ENCODE measurements at places on chromosomes 12 and 14.

GRCh38 chr14:33561488-33562175, 389.2 kb downstream of the EGLN3 start:
- no peak for DNase-seq

- DNase-seq: peak; percentile 13
These were observed 35.5 kb downstream of the CRACR2A start for GRCh38 chr12:3717283-3717898.

- peak; percentile 92 for DNase-seq
These were observed 2.1 kb upstream of the UBC start for GRCh38 chr12:124916374-124917134.

DNA sequence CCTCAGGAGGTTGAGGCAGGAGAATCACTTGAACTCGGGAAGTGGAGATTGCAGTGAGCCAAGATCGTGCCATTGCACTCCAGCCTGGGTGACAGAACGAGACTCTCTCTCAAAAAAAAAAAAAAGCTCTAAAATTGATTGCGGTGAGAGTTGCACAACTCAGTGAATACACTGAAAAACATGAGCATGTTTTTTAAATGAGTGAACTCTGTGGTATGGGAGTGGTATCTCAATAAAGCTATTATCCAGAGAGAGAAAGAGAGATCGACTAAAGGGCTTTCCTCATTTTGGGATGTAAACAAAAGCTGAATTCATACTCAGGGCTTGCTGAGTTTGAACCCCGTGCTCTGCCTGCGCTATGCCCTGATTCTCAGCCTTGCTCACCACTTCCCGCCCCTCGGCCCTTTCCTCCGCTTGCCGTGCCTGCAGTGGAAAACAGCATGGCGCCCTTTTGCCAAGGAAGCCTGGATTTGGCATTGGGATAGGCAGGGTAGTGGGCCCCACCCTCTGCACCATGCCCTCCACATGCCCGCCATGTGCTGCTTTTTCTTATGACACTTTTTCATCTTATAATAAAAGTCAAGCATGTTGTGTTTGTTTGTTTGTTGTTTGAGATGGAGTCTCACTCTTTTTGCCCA, 102.5 kb downstream of the LGMN start:
- peak; percentile 96 for DNase-seq

- DNase-seq: no peak
These were observed 44.4 kb downstream of the BICD1 start for GRCh38 chr12:32151086-32151485.

DNA sequence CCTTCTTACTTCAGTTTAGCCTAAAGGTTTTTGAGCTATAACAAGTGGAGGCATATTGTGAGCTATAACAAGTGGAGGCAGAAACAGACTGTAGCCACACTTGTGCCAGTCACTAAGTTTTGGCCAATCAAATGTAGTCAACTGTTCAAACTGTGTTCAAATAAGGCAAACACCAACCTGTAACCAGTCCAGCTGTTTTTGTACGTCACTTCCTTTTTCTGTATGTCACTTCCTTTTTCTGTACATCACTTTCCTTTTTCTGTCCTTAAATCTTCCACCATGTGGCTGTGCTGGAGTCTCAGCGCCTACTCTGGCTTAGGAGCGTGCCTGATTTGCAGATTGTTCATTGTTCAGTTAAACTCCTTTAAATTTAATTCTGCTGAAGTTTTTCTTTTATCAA, 79.7 kb downstream of the FUT8 start:
- DNase-seq: no peak

- no peak for DNase-seq
These were observed 59.8 kb upstream of the TBPL2 start for GRCh38 chr14:55500219-55500701.

DNA sequence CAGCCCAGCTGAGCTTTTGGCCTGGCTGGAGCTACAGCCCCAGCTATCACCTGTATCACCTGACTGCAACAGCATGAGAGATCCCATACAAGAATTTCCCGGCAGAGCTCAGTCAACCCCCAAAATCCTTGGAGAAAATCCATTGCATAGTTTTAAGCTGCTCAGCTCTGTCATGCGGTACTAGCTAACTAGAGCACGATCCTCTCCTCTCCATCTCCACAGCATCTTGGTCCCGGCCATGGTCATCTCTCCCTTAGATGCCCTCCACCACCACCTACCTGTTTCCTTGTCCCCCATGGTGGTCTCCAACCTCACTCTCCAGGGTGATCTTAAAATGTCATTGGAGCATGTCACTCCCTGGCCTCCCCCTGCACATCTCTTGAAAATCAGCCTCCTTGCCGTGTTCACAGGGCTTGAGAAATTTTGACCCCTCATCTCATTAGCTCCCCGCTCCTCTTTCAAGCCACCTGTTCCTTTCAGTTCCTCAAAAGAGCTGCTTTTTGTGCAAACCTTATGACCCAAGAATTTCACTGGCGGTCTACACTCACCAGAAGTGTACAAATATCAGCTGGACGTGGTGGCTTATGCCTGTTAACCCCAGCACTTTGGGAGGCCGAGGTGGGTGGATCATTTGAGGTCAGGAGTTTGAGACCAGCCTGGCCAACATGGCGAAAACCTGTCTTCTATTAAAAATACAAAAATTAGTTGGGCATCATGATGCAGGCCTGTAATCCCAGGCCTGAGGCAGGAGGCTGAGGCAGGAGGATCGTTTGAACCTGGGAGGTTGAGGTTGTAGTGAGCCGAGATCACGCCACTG, 8.1 kb upstream of the CLMN start:
- DNase-seq: no peak

DNA sequence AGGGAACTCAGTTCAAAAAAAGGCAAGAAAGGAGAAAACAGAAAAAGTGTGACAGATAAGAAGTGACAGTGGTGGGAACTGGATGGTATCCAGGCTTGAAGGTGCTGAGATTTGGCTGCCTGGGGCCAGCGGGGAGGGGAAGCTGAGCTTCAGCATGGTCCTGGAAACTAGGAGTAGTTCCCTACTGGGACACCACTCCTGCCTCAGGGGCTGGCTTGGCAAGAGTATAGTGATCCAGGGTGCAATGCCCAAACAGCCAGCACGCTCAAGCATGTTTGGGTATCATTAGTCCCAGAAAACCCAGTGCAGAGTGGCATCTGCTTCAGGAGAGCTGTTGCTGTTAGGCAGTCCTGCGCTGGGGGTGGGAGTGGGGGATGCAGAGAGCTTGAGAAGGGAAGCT, 49.5 kb upstream of the KTN1 start:
- DNase-seq: no peak

DNA sequence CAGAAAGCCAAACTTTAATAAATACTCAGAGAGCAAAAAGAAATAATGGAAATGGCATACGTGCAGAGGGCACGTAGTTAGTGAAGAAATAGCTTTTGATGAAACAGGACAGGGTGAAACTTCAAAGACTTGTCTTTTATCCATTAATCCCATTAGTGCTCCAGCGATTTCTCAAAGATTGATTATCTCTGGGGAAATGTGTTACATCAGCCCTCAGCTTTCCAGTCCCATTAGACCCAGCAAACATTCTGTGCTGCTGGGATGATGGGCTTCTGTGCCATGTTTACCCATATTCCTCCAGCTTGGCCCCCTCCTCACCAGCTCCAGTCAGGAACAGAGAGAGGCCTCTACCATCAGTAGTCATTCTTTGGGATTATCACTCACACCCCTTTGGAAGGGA, 113.1 kb downstream of the CACNA1C start:
- no peak for DNase-seq

GRCh38 chr12:53951577-53952334, 2.9 kb upstream of the HOXC12 start:
- DNase-seq: no peak

DNA sequence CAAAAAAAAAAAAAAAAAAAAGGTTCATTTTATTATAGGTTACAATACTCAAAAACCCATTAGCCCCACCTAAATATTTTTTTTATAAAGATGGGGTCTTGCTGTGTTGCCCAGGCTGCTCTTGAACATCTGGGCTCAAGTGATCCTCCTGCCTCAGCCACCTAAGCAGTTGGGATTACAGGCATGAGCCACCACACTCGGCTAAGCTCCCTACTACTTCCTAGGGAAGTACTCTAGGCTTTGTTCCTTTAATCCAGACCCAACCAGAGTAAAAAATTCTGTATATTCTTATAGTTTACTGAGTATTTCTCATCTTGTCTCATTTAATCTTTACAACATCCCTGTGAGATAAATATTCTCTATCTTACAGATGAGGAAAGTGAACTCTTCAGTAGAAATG, 50.7 kb downstream of the RBMS2 start:
- DNase-seq: no peak

- DNase-seq: no peak
These were observed 2.8 kb downstream of the NXPH4 start for GRCh38 chr12:57219205-57219992.

GRCh38 chr12:106631150-106631549, 48.3 kb downstream of the RFX4 start:
- no peak for DNase-seq

DNA sequence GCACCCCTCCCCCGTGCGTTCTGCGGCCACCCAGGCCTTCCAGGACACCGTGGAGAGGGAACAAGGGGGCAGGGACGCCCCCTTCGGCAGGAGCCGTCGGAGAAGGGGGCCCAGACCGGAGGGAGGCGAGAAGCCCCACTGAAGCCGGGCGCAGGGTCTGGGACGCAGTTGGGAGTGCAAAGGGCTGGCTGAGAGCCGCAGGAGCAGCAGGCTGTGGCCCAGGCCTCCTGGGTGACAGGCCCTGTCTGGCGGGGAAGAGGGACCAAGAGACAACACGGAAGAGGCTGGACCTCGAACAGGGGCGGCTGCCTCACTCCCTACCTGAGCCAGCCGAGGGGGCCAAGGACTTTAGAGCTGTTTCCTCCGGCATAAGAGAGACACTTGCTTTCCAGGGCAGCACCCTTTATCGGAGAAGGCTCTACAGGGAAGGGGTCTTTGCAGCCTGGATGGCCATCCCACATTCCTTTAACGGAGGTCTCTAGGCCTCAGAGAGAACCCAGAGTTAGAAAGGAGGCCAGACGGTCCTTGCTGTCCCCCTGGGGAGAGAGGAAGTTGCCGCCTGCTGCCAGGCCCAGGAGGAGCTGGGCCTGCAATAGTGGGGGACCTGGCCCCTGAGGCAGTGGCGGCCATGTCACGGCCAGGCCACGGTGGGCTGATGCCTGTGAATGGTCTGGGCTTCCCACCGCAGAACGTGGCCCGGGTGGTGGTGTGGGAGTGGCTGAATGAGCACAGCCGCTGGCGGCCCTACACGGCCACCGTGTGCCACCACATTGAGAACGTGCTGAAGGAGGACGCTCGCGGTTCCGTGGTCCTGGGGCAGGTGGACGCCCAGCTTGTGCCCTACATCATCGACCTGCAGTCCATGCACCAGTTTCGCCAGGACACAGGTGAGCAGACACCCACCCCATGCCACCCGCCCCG, 1.3 kb downstream of the DTX1 start:
- DNase-seq: no peak

- DNase-seq: peak; percentile 22
These were observed 4.4 kb downstream of the BLTP3B start for GRCh38 chr12:100138048-100138802.

DNA sequence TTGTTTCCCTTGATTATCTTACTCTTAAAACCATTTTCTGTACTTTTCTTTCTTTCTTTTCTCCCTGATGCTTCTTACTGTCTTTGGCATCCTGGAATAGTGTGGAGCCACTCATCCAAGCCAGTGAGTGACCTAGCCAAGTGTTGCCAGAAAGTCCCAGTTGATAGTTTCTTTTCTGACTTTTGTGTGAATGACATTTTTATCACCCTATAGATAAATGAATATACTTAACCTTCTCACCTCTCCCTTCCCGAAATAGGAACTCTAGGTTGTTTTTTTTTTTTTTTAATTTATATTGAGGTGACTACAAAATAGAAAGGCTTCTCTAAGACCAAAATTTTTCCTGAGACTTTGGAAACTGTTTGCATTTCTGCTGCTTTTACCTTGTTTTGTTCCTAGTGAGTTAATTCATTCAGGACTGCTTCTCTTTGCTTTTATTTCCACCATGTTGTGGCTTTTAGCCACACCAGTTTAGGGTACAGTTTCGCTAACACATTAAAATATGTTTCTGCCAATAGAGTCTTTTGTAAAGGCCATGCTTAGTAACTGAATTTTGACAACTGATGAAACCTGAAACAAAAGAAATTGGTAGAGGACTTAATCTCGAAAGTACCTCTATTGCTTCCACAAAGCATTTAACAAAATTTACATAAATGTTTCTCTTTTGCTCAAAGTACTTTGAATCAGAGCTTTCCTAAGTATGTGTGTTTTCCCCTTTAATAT, 194.6 kb downstream of the ERC1 start:
- DNase-seq: no peak

Data from HCEC 1CT (cell line).